KG1 (cell line): ENCODE measurements at places on chromosomes 4 and X.

DNA sequence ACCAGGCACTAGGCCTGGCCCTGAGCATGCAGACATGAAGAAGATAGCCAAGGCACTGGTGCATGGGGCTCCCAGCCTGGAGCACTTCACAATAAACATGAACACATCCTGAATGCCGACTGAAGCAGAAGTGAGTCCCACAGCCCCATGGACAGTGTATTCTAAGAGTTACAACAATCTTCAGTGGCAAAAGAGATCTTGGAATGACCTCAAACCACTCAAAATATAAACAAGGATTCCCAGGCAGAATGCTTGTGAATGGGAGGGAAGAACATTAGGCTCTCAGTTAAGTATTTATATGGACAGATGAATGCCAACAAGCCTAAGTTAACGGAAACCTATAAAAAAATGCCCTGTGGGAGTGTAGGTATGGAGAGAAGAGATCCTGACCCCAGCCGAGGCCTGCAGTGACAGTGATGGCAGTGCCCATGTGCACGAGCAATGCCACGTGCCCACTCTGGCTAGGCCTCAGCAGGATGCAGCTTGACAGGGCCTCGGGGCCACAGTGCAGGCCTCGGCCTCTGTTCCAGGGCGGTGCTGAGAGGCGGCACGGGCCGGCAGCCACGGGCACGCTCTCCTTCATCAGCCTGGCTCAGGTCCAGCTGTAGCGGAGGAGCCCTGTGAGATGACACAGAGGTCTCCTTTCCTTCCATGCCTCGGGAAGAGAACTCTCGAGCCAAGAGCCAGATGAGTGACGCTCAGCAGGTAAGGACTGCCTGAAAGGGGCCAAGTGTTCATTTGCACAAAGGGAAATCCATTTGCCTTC is 49.2 kb downstream of the IRF2 start:
- no peak for DNase-seq

DNA sequence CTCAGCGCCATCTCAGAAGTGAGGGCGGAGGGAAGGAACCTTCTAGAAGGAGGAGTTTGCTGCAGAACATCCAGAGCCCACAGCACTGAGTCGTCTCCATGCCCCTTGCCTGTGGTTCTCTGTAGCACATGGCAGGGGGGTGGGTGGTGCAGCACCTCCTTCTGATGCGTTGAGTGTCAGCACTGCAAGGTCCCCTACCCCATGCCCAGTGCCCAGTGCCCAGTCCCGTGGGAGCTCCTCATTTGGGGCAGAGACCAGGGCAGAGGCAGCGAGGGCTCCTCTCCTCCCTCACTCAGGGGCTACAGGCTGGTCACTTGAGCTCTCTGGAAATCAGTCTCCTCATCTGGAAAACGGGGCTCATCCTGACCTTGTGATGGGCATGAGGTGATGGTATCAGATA is 78.1 kb downstream of the HTRA3 start:
- DNase-seq = no peak

GRCh38 chrX:20140420-20140819 is 1.2 kb downstream of the EIF1AX start:
- no peak for DNase-seq

DNA sequence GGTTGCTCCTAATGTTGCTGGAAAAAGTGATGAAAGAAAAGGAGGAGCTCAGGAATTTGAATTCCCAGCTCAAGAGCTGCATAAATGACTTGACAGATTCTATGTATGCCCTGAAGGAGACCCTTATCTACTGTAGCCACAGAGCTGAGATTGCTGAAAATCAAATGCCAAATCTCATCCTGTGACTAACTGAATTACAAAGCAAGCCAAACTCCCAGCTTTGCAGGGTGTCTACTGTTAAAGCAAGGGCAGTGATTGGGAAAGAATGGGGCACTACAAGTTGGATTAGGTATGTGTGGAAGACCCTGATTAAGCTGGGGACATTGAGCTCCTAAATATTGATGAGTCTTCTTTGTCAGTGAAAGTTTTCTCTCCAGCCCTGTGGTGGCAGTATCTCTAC is 20.8 kb upstream of the SMIM9 start:
- no peak for DNase-seq

DNA sequence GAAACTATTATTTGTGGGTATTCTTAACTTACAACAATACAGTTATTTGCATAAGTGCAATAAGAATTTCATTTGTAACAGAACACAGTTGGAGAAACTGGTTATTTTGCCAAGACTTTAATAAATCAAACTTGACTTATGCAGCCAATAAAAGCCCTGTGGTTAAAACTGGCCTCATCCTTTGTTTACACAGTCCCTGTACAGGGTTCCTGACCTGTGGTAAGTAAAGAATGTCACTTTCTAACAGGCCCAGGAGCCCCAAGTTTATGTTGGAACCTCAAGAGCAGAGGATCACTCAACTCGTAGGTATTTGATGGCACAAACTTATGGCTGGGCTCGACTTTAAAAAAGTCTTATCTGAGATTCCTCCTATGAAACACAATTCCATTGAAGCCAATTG is 88.6 kb upstream of the PTCHD1 start:
- DNase-seq = no peak

GRCh38 chr4:121139533-121140222 is 24.4 kb downstream of the TNIP3 start:
- DNase-seq = no peak

- no peak for DNase-seq
Observed at GRCh38 chr4:152160225-152160800, 375.6 kb downstream of the FBXW7 start.

- DNase-seq = no peak
Observed at GRCh38 chr4:130054908-130055307, 959.0 kb downstream of the C4orf33 start.

GRCh38 chrX:85627363-85627762 is 247.9 kb upstream of the POF1B start:
- DNase-seq = no peak

DNA sequence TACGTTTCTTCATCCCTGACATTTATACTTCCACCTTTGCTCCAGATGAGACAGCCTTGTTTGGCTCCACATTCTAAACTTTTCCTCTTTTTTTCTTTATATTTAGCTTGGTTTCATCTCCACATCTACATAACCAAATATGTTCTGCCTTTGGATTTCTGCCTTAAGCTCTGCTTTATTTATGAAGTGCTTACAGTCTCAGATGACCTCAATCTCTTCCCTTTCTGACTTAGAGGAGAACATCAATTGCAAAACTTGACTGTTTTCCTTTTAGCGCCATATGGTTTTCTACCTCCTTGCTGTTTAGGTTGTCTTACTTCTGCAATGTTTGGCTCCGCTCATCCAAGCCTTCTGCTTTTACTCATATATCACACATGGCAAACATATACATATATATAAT is 7.5 kb downstream of the ASB5 start:
- no peak for DNase-seq

DNA sequence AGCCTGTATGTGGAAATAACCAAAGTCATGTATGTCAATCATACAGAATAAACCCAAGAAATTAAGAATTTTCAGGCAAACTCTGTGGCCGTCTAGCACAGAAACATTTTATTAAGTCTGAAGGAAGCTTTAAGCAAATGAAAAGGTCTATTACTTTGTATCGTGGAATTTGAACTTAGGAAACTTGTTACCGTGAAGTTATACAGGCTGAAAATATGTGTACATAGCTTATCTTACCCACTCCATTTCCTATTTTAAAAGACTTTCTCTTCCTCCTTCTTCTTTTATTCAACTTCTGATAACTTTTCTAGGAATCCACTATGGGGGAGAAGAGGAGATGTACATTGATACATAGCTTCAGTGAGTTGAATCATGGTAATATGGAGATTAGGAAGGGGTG is 108.3 kb downstream of the AGTR2 start:
- no peak for DNase-seq

DNA sequence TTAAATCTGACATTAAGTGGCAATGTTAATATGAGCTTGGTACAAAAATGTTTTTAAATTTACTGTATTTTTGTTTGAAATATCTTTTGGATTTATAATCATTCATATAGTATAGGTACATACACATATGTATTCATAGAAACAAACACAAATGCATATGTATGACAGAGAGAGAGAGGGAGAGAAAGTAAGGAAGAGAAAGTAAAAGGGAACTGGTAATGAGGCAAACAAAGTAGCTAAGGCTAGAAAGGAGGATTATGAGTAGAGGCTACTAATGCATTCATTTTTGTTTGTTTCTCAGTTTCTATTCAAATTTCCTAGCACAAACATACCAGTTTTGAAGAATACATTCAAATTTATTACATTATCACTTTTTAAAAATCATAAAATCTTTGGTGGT is 132.4 kb downstream of the GLRA3 start:
- no peak for DNase-seq

GRCh38 chr4:159284733-159285132 is 181.9 kb downstream of the RAPGEF2 start:
- no peak for DNase-seq

DNA sequence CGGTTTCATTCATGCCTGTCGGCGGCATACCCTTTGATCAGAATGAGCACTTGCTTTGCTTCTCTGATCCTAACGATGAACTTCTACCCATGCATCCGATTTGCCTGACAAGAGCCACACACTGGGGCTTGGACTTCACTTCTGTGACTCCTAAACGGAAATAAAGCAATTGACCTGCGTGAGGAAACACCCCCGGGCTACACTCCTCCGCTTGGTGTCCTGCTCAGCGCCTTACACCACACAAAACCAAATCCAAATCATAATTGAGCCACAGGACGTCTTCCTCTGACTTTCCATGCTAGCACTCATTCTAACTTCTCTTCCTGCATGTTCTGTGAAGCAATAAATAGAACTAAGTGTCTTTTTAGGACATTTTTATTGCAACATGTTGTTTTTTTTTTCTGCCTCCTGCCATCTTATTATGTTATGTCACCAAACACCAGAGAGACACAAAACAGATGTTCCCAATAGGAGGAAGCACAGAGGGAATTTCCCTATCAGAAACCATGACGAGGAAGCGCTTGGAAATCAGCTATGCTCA is 110.8 kb upstream of the FAM9B start:
- DNase-seq = no peak

DNA sequence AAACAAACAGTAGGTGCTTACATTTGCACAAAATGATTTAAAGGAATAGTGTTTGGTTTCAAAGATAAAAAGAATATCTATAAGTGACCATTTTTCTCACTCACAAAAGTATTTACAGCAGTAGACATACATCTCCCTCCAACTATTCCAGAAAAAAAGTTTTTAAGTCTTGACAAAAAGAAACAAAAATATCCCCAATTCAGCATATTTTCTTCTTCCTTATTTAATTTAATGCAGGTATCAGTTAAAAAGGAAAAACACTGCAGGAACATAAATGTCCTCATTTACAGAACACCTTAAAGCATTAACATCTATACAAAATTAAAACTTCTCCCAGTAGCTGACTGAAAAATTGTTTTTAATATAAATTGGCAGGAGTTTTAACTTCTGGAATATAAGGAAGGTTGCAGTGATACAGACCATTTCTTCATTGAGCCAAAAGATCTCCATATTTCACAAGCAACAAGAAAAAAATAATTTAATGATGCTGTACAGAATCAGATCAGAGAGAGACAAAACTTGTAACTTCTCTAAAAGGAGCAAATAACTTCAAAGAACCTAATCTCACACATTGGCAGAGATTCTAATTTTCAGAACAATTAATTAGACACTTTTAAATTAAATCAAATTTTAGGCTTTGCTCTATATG is 4.3 kb downstream of the MAB21L2 start:
- no peak for DNase-seq

DNA sequence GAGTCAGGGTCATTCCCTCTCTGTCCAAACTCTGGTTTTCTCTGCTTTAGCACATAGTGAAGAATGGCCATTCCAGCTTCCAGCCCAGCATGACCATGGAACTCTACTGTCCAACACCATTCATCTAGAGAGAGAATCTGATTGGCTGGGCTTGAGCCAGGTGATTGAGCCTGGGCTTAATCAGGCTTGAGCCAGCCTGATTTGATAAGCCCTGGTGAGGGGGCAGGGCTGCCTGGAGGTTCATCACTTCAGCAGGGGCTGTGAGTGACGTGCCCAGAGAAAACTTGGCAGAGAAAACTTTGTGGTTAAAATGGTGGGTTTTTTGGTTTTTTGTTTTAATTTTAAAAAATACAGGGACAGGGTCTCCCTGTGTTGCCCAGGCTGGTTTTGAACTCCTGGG is 62.5 kb downstream of the KIAA0232 start:
- DNase-seq = no peak

DNA sequence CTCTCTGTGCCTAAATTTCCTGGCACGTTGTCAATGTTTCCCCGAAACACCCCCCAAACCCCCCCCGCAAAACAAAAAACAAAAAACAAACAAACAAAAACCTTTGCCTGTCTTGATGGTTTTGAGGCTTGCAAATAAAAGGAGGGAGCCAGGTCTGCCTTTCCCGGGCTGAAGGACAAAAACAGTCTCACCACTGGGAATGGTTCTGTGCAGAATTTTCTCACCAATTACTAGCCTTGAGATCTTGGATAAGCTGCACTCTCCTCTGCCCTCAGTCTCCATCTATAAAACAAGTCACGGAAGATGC is 15.5 kb downstream of the NKX3-2 start:
- no peak for DNase-seq

DNA sequence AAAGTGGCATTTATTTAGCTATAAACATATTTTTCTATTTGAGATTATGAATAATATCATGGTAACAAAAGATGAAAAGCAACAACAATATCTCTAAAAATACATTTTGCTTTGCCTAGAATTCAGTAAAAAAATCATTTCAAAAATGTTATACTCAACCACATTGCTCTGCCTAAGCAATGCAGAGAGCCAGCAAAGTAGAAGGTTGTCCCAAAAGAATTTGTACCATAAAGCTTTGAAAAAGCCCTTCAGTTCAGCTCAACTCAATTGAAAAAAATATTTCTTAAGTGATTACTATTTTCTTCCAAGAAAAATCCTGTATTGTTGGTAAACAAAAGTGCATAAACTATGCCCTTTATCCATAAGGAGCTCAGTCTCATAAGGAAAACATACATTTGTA is 301.2 kb upstream of the ARSJ start:
- DNase-seq = no peak

DNA sequence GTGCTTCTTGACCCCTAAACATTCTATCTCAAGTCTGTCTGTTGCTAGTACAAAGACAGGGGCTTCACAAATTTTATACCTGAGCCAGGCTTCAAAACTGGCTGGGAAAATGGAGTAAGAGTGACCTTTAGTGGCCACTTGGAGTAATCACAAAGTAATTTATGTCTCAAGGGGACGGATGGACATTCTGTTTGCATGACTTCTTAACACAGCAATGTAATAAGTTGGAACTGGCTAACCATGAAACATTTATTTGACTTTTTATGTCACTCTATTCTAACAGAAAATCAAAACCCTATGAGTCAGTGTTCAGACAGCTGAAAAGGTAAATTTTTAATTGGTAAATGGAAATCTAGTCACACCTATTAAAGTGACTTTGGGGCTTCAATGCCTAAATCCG is 600.6 kb downstream of the ANKRD50 start:
- peak; percentile 20 for DNase-seq

GRCh38 chr4:151822331-151822730 is 61.5 kb upstream of the GATB start:
- no peak for DNase-seq
